NCI-H187 treated with DMSO at 0.1 percent for 48 hours (cell line): ENCODE measurements at places on chromosomes 16 and 17.

DNA sequence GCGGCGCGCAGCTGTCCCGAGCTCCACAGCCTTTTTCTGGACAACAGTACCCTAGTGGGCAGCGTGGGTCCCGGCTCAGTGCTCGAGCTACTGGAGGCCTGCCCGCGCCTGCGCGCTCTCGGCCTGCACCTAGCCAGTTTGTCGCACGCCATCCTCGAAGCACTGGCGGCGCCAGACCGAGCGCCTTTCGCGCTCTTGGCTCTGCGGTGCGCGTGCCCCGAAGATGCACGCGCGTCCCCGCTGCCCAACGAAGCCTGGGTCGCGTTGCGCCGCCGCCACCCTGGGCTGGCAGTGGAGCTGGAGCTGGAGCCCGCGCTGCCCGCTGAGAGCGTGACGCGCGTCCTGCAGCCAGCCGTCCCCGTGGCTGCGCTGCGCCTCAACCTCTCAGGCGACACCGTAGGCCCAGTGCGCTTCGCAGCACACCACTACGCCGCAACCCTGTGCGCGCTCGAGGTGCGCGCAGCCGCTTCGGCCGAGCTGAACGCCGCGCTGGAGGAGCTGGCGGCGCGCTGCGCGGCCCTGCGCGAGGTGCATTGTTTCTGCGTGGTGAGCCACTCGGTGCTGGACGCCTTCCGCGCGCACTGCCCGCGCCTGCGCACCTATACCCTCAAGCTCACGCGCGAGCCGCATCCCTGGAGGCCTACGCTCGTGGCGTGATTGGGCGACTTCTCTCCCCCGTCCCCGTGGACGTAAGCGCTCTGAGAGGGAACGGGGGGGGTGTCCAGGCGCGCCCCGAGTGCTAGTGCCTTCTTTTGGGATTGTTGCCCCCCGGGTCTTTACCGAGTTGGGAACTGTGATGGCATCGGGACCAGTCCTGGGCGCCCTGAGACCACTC, 1.2 kb upstream of the HSF4 start:
- no peak for DNase-seq

DNA sequence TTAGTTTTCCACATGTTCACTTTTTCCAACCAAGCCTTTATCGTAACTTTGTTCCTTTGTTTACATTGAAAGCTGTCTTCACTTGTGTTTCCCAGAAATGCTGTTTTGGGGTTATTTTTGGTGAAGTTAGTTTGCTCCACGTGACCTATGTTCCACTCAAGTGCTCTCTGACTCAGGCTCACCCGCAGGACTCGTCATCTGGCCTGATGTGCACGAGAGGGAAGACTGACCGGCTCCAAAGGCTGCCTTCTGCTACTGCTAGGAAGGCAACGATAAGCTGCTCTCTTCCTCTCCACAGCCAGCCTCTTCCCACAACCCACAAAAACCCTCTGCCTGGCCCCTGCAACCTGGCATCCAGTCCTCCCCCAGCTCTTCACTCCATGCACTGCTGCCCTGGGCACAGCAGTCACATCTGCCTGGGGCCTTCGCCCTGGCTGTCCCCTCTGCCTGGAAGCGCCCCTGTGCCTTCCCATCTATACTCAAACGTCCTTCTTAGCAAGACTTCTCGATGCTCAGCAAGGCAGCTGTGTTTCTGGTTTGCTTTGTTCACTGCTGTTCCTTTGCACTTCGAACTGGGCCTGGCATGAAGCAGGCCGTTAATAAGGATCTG, 28.0 kb downstream of the ZCCHC14 start:
- DNase-seq: no peak

DNA sequence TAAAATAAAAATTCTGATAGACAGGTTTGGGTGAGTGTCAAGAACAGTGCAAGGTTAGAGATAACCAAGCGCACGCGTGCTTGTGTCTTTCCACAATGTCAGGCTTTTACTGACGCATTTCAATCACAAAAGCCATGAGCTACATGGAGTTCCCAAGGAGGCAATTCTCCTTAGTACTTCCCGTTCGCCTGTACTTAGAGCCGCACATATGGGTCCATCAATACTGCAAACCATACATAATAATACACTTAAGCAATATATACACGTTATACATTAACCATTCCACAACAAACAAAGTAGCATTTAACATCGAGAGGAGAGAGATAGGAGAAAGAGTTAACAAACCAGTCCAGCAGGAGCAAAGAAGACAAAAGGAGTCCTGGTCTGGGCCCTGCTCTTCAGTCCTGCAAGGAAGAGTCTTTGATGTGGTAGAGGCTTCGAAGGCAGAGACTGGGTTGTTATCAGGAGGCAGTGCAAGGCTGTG, 11.9 kb upstream of the GPRC5C start:
- no peak for DNase-seq

DNA sequence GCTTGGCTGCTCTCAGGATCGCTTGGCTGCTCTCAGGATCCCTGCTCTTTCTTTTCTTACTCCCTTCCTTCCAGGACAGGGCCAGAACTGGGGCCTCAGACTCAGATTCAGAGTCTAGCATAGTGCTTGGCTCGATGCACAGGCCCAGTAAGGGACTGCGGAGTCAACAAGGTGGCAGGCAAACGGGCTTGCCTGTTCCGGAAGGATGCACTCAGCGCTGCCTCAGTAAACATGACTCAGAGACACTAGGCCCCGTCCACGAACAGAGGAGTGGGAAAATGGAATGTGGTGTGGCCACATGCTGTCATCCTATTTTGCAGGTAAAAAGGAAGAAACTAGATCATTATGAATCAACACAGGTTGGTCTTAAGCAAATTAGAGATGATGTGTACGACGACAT, 9.8 kb downstream of the SPHK1 start:
- DNase-seq: no peak

DNA sequence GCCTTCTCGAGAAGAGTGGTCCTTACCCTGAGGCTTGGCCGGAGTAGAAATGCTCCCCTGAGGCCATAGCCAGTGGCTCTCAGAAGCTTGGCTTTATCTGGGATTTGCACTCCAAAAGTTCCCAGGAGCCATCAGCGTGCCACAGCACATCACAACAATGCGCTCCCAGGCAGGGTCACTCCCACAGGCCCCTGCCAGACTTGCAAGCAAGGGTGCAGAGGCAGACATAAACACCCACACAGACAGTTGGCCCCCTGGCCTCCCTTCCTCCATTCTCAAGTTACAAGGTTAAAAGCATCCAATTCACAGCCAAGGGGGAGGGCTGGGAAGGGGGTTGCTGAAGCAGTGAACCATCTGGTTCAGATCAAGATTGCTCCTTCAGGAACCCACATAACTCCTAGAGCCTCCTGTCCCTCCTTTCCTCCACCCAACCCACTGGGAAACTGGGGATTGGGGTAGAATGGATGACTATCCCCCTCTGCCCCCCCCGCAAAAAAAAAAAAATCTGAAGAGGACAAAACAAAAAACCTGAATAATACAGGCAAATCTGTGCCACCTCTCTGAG, 1.8 kb downstream of the ST3GAL2 start:
- no peak for DNase-seq

- DNase-seq: no peak
Measured at GRCh38 chr17:59428916-59429485, 97.5 kb downstream of the YPEL2 start.

DNA sequence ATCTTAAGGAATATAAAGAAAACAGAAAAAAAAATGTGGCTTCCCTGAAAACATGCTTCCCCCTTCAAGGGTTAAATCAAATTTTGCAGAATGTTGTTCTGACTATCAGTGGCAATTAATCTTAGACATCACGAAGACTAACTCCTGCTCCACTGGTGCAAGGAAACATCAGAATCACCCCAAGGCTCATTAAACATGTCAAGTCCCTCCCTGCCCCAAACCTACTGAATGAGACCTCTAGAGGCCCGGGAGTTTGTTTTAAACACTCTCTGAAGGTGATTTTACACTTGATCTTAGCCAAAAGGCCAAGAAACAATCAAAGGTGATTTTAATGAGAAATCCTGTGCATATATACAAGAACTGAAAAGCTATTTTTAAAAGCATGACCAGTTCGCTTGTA, 18.3 kb downstream of the PSME3IP1 start:
- no peak for DNase-seq

DNA sequence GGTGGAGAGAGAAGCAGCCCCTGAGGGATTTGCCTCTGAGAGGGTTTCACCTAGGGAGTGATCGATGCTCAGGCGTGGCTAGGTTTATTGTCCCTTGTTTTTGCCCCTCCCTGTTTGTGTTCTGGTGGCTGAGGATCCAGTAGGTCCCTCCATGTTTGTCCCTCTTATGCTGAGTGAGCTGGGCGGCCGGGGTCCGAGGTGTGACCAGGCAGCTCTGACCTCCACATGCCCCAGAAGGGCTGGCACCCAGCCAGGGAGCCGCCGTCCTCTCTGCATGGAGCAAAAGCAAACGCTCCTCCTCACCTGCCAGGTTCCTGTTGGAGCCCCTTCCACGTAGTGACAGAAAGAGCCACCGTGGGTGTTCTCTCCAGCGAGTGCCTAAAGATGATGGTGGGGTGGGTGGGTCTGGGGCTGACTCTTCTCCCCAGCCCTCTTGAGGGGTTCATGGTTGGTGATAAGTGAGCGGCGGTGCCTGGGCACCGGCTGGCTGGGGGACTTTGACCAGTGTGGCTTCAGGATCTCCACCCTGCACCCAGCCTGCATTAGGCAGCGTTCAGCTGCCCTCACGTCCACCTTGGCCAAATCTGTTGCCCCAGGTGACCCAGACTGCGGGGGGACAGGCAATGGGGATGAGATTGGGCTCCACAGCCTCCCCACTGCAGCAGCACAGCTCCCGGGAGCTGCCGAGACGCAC, 14.1 kb upstream of the NUDT16L1 start:
- DNase-seq: no peak

DNA sequence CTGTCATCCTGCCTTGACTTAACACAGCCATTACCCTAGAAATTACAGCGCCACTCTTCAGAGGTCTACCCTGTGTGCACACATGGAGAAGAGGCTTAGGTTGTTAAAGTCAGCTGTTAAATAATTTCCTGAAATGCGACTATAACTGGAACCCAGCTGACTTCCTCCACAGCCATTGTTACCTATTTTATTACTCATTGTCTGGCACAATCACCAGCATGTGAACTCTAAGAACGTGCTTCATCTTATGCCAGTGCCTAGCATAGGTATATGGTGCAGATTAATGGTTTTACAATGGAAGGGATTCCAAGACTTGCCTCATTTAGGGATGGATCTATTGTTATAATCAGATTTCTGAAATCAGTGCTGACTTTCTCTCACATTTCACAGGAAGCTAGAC, 11.9 kb downstream of the RDM1 start:
- no peak for DNase-seq

- DNase-seq: no peak
Measured at GRCh38 chr16:80631581-80631980, 90.8 kb downstream of the DYNLRB2 start.

DNA sequence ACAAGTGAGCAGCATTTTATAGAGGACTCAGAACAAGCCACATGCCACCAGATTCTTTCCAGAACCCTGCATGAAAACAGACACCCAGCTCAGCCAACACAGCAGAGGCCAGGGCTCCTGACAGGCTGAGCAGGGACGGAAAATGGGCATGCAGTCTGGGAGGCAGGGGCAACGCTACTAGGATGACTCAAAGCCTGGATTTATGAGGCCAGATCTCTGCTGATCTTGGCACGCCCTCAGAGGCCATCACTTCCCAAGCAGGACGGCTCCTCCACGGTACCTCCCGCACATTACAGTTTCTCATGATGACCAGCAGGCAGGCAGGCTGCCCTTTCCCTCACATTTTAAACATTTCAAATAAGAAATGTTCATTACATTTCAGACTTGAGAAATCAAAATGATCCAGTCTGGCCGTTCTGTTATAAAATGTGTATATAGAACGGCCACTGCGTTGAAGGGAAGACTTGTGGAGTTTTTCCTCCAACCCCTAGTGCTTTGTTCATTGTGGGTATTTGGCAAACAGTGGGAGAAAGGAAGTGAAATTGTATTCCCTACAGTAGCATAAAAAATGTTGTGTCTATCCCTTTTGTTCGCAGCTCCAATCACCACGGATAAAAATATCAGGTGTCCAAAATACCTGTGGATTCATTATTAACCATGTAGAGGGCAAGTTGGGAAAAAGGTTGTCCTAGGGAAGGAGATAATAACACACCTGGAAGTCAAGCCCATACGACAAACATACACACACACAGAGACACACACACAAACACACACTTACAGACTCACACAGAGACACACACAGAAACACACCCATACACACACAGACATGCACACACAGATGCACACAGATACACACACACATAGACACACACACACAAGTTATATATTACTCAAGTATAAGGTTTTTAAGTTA, 64.8 kb upstream of the ADAMTS18 start:
- no peak for DNase-seq
